ENCODE measurements at places on chromosomes 1 and 21. TPM values are rescaled to one million over a fixed set of nuclear protein-coding genes. Genes with fewer than 3 reads are reported as not detected.

DNA sequence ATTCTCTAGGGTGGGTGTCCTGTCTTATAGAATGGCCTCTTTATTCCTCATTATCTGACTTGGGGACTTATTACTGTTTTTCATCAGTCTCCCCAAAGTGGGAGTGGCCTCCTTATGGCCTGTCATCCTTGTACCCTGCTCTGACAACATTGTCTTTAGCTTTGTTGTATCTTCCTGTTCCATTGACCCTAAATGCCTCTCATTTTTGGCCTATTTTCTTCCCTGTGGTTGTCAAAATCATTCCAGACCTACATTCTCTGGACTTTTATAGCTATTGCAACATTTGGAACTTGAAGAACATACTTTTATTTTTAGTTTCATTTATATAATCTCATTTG lies 9.7 kb downstream of the SFT2D2 start:
- peak overlapping the region; percentile 63 for H3K27ac ChIP-seq
- H3K4me3 ChIP-seq, result no peak overlapping the region
- no peaks in the 10 kb centered on the region for H3K27me3 ChIP-seq
- DNase-seq, result no peak

GRCh38 chr1:212593821-212594251 lies 14.7 kb upstream of the ATF3 start:
- H3K27ac ChIP-seq, result no peak overlapping the region
- DNase-seq, result no peak
- no peaks in the 10 kb centered on the region for H3K27me3 ChIP-seq
- H3K4me1 ChIP-seq, result no peaks in the 10 kb centered on the region

GRCh38 chr1:32040711-32041110 lies 27.0 kb downstream of the KHDRBS1 start:
- no peaks in the 10 kb centered on the region for H3K4me1 ChIP-seq
- no peak overlapping the region for H3K27ac ChIP-seq
- no peaks in the 10 kb centered on the region for H3K27me3 ChIP-seq
- no peak for DNase-seq

The HPCAL4 gene
- not detected for total RNA-seq

The NPHS2 gene
- not detected for total RNA-seq

The ZSWIM5 gene
- 2.9 TPM for total RNA-seq

GRCh38 chr1:30471307-30471706 lies 252.1 kb downstream of the MATN1 start:
- no peaks in the 10 kb centered on the region for H3K4me1 ChIP-seq
- H3K27ac ChIP-seq, result no peak overlapping the region
- DNase-seq, result no peak
- no peaks in the 10 kb centered on the region for H3K36me3 ChIP-seq
- H3K27me3 ChIP-seq, result no peaks in the 10 kb centered on the region
- no peak overlapping the region for H3K4me3 ChIP-seq

DNA sequence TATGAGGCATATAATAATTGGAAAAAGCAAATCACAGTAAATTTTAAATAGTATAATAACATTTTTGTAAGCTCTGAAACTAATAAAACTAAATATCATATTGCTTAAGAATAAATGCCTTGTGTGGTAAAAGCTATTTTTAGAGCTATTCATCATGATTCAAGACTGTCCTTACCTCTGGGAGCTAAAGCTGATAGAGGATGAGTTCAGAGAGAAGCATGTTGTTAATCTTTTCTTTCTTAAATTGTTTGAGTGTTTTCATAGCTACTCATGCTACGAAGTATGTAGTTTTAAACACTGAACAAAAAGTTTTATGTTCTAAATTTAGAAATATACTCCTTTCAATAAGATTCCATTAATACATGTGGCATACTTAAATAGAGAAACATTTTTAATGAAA lies 30.5 kb downstream of the IFI16 start:
- H3K36me3 ChIP-seq, result peaks cover 8% of the 10 kb centered on the region
- DNase-seq, result no peak
- no peaks in the 10 kb centered on the region for H3K4me1 ChIP-seq

The GREM2 gene
- 4.0 TPM for total RNA-seq

- no peak for DNase-seq
- no peaks in the 10 kb centered on the region for H3K36me3 ChIP-seq
- H3K4me1 ChIP-seq, result no peaks in the 10 kb centered on the region
- no peak overlapping the region for H3K4me3 ChIP-seq
- no peaks in the 10 kb centered on the region for H3K27me3 ChIP-seq
Observed at GRCh38 chr1:189431447-189431846, 1046.2 kb downstream of the BRINP3 start.

- H3K36me3 ChIP-seq, result no peaks in the 10 kb centered on the region
- no peak overlapping the region for H3K4me3 ChIP-seq
- peaks cover 8% of the 10 kb centered on the region for H3K4me1 ChIP-seq
- H3K27ac ChIP-seq, result no peak overlapping the region
Observed at GRCh38 chr1:12552951-12553921, 64.8 kb downstream of the DHRS3 start.

The SPRR5 gene
- not detected for total RNA-seq

GRCh38 chr1:15900662-15901279 lies 53.3 kb downstream of the SPEN start:
- H3K4me1 ChIP-seq, result peaks cover 7% of the 10 kb centered on the region
- no peak for DNase-seq
- H3K27ac ChIP-seq, result no peak overlapping the region

All from liver (tissue), 10 donors.